ENCODE measurements at places on chromosomes 13 and 19.

DNA sequence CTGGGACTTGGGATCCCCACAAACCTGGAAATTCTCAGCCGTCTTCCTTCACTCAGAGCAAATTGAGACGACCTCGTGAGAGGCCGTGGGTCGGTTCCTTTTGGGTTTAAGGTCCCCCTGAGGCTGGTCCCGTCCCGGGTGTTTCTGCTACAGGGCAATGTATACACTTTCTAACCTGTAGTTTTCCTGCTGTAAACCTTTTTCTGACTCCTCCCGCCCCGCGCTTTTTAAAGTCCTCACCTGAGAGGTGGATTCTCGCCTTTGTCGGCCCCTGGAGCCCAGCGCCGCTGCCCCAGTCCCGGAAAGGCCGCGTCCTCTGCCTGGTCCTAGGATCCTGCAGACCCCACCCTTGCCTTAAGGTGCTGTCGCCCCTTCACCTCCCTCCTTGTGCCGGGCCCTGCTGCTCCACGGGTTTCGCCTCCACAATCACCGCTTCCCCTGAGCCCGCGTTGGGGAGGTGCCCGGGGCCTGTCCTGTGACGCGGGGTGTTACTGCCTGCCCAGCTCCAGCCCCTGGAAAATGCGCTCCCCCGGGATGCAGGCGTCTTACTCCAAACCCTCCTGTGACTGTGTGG is 391 bp downstream of the ZNF761 start:
- no peak for DNase-seq

DNA sequence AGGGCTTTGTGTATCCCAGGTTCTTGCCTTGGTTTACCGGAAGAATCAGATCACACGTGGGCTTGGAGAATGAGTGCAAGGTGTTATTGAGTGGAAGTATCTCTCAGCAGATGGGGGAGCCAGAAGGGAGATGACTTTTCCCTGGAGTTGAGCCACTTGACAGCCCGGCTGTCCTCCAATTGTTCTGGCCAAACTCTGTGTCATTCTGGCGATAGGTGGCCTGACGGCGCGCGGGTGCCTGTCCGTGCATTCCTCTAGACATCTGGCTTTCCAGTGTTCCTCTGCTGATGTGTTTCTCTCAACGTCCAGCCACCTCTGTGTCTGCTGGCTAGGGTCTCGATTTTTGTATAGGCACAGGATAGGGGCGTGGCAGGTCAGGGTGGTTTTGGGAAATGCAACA is 181.9 kb downstream of the SHISA2 start:
- no peak for DNase-seq

DNA sequence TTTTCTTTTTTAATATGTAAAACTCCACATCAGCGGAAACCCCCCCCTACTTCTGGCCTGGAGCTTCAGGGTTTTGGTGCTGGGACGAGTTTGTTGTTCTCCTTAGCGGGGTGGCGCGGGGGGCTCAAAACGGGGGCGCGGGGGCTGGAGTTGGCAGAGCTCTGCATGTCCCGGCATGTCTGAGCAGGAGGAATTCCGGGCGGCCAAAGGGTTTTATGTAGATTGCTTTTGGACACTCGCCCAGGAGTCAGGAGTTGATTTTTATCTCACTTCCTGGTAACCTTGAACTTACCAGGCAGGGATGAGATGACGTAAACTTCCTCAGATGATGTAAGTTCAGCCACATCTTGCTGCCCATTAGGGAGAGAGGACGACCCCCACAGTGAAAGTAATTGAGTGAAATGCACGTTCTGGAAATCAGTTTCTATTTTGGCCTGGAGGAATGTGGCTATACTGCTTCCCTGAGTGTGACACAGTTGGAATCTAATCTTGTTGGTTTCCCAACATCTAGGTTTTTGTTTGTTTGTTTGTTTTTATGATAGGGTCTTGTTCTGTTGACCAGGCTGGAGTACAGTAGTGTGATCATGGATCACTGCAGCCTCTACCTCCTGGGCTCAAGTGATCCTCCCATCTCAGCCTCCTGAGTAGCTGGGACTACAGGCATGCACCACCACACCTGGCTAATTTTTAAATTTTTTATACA is 21.0 kb upstream of the GDF15 start:
- no peak for DNase-seq

GRCh38 chr19:4687396-4687795 is 17.3 kb upstream of the MYDGF start:
- no peak for DNase-seq

GRCh38 chr19:44972802-44973201 is 17.6 kb downstream of the CLPTM1 start:
- no peak for DNase-seq

GRCh38 chr13:50078231-50078894 is 63.1 kb downstream of the KCNRG start:
- no peak for DNase-seq

DNA sequence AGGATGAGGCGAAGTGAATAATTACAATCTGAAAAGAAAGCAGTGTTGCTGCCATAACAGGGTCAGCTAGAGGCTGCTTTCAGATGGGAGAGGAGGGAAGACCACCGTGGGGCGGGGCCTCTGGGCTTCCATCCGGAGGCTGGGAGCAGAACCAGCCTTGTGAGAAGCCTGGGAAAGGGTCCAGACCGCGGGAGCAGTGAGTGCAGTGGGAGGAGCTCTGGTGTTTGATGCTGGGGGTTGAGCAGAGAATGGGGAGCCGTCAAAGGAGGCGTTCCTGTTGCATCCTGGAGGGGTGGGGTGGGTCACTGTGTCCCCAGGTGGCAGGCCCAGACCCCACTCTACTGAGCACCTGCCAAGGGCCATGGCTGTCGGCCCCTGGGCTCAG is 18.1 kb downstream of the NKPD1 start:
- DNase-seq, result no peak

DNA sequence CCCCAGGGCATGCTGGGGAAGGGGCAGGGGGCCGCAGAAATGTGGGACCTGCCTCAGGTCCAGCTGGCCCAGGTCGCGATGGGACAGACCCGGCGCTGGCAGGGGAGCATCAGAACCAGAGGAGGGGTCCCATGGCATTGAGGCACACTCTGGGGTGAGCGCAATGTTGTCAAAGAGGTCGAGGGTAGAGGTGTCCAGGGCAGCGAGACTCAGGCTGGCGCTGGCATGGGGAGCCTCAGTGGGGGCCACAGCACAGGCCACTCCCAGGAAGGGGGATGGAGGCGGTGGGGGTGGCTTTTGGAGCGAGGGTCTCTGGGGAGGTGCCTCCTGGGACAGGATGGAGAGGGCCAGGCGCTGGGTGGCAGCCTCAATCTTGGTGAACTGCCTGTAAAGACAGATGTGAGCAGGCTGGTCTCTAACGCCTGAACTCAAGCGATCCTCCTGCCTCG is 944 bp downstream of the C19orf85 start:
- DNase-seq, result no peak

- DNase-seq, result no peak
These were observed 25.9 kb downstream of the LYL1 start for GRCh38 chr19:13076787-13077186.

DNA sequence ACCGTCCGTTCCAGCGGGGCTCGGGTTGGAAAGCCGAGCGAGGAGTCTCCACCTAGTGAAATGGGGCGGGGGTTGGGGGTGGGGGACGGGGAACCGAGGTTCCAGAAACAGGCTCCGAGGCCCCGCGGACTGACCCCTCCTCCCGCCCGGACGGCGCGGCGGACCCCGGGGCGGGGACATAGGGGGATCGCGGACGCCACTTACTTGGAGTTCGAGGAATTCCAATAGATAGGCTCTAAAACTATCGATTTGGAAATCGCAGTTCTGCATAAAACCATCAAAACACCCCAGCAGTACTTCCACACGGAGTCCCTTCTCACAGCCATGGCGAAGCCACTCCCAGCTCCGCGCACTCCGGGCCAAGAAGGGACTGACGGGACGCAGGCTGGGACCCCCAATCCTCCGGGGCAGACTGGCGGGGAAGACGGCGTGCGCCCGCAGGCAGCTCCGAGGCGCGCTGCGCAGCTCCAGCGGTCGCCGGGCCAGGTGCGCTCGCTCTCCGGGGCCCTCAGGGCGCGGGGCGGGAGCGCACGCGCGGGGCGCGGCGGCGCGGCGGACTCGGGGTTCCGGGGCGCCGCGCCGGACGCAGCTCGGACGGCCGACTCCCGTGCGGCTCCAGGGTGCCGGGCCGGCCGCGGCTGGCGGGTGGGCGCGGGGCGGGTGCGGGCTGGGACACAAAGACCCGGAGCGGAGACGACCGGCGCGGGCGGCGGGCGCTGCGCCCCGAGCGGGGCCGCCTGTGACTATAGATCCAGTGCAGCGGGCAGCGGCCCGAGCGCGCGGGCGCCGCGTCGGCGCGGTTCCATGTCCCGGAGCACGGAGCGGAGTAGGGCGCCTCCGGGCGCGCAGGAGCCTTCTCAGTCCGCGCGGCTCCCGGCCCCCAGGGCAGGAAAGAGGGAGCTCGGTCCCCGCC is 567 bp downstream of the EFNB2 start:
- DNase-seq, result no peak

- DNase-seq, result no peak
These were observed 127.4 kb downstream of the MAB21L1 start for GRCh38 chr13:35349052-35349451.

GRCh38 chr19:40627486-40628279 is 26.5 kb downstream of the LTBP4 start:
- DNase-seq, result no peak

- no peak for DNase-seq
These were observed 30.2 kb downstream of the C2CD4C start for GRCh38 chr19:378706-379105.

GRCh38 chr19:46299004-46299509 is 2.2 kb downstream of the HIF3A start:
- no peak for DNase-seq

GRCh38 chr19:48842789-48843162 is 6.5 kb upstream of the HSD17B14 start:
- DNase-seq, result no peak

DNA sequence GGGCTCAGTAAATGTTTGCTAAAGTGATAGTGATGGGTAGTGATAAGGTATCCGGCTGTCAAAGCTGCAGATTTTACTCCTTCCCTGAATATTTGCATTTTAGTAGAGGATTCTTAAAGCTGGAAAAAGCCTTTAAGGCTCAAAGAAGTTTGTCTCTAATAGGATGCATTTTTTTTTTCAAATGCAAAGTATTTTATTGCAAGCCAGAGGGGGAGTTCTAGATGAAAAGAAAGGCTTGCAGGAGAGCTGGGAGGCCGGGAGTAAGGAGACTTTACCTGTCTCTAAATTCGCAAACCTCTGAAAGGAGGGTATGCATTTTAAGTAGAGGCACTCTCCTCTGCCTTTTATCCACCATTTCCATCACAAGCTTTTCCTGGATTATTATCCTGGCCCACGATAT is 100.7 kb upstream of the FNDC3A start:
- DNase-seq, result no peak

GRCh38 chr19:41801792-41802211 is 5.4 kb downstream of the CEACAM3 start:
- DNase-seq, result no peak
